ENCODE measurements at places on chromosomes 1 and 21.
A peak's percentile ranks its signal among the peaks of the same experiment; 100 is the strongest.

DNA sequence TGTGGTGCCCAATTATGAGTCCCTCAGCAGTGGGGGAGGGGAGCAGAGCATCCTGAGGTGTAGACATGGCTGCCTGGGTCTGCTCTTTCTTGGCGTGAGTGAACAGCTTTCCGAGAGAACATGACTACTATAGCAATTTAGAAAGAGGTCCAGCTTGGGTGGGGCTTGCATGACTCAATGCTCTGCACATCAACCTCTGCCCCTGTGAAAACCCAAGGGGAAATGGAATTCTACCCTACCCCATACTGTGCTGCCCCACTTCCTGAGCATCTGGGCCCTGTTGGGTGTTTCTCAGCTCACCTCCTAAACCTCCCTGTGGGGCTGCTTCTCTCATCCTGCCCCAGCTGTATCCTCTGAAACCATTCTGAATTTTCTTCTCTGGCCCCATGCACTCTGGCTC is 8.2 kb upstream of the AZIN2 start:
- no peak for DNase-seq

DNA sequence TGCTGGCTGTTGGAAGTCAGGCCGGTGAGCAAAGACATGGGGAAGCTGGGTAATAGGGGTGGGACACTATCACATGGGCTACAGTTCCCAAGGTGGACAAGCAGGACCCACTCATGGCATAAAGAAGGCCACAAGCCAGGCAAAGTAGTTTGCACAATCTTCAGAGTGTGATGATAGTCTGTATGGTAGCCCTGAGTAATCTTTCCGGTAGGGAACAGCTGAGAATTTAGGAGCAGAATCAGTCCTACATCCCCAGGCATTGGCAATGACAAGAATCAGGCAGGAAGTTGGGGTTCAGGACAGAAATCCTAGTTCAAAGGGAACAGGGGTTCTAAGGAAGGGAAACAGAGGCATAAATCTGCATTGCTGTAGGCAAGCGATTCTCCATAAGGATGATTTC is 23.9 kb upstream of the SPATA6 start:
- DNase-seq: no peak

DNA sequence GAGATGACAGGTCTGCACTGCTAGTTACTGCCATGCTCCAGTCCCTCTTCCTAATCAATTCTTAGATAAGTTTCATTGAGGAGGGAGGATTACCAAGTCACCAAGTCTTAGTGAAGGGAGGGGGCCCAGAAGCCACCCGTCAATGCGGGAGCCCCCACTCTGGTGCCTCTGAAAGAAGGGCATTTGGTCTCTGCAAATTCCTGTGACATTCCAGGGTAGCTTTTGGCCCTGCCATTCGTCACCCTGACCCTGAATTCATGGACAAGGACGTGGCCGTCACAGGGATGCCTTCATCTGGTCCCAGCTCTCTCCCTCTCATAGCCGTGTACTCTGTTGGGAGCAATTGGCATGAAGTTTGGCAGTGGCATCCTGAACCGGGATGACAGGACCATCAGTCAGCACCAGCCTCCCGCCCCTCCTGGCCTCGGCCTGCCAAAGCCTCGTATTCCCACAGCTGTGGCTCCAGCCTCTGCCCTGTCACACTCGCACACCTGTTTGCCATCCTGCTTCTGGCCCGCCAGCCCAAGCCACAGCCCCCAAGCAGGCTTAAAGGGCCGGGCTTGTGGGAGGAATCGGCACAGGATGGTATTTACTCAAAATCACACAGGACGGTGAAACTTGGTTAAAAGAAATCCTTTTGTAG is 150.7 kb downstream of the CLIC6 start:
- DNase-seq: no peak

DNA sequence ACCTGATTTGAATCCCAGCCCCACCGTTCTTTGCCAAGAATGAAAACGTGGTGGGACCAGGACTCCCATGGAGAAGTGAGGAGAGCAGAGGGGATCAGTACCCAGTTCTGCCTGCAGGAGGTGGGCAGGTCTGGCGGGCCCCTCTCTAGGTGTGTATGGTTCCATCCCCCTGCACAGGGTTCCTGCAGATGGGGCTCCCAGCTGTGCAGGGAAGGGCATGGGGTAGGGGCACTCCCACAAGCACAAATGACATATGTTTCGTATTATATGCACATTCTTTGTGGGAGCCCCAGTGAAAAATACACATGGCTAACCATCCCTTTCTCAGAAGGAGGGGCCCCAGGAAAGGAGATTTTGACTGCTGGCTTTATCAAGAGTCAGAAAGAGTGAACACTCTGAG is 144.6 kb downstream of the PLPP3 start:
- DNase-seq: no peak

DNA sequence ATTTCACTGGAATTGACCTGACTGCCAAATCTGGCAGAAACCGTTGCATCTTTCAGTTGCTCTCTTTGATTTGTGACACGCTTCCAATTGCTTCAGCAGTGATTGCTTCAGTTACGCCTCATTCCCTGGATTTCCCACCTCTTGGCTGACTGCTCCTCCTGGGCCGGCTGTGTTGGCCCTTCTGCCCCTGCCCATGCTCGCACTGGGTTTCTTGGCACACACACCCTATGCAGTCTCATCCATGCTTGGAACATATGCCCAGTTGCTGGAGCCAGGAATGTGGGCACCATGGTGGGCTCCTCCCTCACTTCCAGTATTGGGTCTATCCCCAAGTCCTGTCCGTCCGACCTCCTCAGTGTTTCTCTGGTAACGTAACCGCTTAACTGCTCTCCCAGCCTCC is 2.2 kb upstream of the ZBTB21 start:
- peak; percentile 21 for DNase-seq

GRCh38 chr1:224632921-224633321 is 16.8 kb downstream of the CNIH3 start:
- DNase-seq: no peak

GRCh38 chr1:76105372-76105771 is 30.8 kb downstream of the ST6GALNAC3 start:
- DNase-seq: no peak

DNA sequence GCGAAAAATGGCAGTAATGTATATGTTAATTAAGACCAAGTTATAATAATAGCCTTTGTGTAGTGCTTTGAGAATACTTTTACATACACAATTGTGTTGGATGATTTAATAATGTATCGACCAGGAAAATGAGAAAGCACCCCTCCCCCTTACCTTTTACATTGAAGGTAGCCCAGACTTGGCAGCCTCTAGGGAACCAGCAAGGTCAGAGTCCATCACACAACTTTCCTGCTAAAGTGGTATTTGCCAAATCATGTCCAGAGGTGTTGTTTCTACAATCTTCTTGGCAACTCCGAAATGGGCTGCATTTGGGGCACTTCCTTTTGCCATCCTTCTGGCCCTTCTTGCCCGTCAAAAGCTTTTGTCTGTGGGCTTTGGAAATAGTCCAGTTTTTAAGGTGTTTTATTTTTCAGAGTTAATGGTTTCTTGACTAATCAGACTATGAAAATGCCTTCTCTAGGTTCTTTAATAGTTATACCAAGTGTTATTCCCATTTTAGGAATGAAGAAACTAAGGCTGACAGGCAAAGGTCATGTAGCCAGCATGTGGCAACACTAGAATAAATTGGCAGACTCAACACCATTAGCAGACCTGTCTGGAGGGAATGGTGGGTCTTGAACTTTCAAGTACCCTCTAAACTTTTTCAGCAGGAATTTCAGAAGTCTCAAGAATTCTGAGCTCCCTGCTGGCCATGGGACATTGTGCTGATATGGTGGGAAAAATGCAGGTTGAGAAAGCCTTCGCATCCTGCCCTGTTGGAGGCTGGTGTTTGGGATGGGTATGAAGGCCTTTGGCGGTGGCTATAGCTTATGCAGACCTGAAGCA is 6.8 kb downstream of the ATP1A1 start:
- no peak for DNase-seq

GRCh38 chr1:59701376-59701775 is 113.4 kb upstream of the HOOK1 start:
- no peak for DNase-seq

DNA sequence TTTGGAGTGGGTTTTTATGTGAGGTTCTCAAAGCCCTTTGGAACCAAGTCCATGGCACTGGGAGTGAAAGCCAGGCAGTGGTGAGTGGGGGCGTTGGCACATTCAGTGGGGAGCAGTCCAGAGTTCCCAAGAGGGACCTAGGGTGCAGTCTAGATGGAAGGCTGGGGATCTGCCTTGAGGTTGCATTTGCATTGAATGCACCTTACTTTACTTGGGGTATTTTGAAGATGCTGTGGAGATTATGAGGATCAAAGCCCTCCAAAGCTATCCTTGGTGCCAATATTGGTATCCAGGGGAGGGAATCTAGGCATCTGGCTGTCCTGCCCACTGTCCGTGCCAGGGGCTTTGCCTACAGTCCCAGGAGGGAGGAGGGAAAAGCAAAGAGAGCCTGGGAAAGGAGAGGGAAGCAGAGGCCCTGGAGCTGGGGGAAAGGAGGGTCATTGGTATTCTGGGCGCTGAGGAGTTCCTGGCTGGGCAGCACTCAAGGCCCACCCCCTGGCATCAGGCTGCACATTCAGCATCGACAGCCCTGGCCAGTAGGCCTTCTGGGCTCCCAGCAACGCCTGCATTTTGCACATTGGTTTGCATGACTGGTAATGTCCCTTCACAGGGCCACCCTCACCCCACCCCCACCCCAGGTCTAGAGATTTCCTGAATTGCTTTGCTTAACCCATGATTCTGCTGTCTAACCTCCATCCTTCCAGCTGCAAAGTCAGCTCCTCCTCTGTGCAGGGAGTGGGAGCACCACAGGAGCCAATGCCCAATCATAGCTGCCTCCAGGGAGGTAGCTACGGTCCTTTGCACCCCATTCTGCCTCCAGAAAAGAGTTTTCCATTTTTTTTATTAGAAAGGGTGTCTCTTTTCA is 843 bp upstream of the BCAN start:
- DNase-seq: no peak

- DNase-seq: peak; percentile 62
These were observed 705 bp downstream of the AIDA start for GRCh38 chr1:222711319-222712252.

GRCh38 chr1:82299056-82299455 is 498.3 kb downstream of the ADGRL2 start:
- no peak for DNase-seq

DNA sequence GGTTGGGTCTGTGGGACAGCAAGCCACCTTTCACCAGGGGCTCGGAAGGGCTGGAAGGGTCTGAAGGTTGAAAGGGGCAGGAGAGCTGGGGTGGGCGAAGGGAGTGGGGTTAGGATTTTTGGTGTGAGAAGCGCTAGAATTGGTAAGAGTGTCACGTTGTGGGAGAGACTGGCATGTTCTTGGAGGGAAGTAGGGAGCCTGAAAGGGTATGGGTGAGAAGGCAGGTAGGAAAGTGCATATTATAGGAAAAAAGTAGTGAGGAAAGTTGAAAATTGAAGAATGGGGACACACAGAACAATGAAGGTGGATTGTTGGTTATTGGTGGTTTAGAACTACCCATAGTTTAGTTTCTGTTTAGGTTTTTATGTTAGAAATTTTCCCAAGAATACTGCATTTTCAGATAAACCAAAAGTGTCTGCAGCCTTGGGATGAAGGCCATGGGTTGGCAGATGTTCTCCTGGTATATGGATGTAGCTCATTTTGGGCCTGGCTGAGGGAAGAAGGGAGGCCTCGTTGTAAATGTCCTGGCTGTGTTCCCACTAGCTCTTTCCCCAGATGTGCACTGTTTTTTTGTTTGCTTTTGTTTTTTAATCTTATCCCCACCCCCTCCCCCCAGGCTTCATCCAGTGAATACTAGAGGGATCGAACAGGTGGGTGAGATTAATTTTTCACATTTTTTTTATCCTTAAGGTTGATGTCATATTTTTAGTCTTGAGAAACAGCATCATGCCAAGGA is 1.2 kb downstream of the LRRC42 start:
- DNase-seq: peak; percentile 25

- no peak for DNase-seq
These were observed 227.6 kb downstream of the LMO4 start for GRCh38 chr1:87556326-87556725.

- no peak for DNase-seq
These were observed 7.8 kb downstream of the ANGPTL7 start for GRCh38 chr1:11196945-11197344.

- DNase-seq: no peak
These were observed 7.3 kb downstream of the BOLA1 start for GRCh38 chr1:149906570-149907075.

GRCh38 chr1:8194481-8195227 is 123.3 kb upstream of the SLC45A1 start:
- no peak for DNase-seq

DNA sequence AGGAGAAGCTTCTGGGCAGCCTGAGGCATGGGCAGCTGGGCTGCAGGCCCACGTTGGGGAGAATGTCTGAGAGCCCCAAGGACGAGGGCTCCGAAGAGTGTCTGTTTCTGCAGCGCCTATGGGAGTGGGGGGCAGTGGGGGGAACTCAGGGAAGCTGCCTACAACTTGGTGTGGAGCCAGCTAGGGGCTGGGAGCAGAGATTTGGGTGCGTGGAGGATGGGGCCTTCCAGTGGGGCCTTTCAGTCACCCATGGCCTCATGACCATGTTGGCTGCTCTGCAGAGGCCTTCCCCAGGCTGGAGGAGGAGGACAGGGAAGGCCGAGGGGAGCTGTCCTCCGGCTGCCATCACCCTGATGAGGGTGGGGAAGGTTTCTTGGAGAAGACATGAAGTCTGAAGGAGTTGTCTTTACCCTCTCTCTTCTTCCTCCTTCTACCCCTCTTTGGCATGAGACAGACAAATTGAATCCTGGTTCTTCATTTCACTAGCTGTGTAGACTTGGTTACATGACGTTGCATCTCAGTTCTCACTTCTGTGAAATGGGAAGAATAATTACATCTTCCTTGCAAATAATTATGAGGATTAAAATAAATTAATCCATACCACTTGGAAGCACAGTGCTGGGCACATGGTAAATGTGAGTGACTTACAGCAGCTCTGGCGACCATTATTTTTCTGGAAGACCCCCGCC is 8.3 kb downstream of the PPFIA4 start:
- no peak for DNase-seq

- peak; percentile 42 for DNase-seq
These were observed 84.1 kb upstream of the COX20 start for GRCh38 chr1:244751271-244751895.

DNA sequence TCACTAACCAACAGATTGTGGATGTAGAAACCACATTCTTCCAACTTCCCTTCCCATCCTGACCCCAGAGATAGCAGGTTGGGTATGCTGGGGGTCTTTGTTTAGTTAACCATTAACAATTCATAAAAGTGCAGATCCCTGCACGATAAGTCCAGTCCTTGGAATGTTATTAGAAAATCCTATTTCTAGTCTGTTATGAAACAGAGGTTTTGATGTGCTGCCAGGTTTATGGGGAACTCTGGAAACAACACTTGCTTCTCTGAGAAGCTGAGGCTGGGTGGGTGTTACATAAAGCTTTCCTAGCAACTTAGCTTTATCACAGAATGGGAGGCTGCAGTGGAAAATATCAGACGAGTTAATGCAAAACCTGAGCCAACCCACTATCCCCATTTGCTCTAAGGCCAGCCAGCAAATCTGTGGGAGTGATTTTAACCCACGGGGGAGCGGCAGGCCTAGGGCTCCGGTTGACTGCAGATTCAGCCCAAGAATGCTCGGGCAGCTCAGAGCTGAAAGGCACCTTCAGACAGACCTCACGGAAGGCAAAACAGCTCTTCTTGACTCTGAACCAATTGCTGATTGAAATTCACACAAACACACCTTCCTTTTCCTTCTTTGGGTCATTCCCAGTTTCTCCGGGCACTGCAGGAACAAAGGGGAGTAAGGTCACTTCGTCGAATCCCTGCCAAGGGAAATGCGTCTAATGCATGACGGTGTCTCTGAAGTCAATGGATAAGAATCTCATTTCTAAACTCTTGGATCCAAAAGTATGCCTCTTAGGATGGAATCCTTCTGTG is 111.7 kb upstream of the IRF2BP2 start:
- no peak for DNase-seq
